Cerebellum (tissue), 4 donors: ENCODE measurements at places on chromosomes 6 and 20. TPM values are rescaled to one million over a fixed set of nuclear protein-coding genes. Genes with fewer than 3 reads are reported as not detected.

The OPRL1 gene
- total RNA-seq: 9.5 TPM

The IBTK gene
- 65.4 TPM for total RNA-seq

The KIF25 gene
- total RNA-seq: 0.64 TPM

The LY6G6C gene
- total RNA-seq: not detected

The GINS1 gene
- total RNA-seq: 12.1 TPM

The HSPA1L gene
- 4.2 TPM for total RNA-seq

The C4B gene
- total RNA-seq: 8.6 TPM

The BEND3 gene
- total RNA-seq: 7.7 TPM

The CNR1 gene
- total RNA-seq: 225 TPM

The METTL24 gene
- total RNA-seq: 3.3 TPM
